Right lung (tissue), 10 donors: ENCODE measurements at places on chromosomes 7 and 10.

- DNase-seq: no peak
Observed at GRCh38 chr7:133652547-133652946, 399.7 kb downstream of the EXOC4 start.

DNA sequence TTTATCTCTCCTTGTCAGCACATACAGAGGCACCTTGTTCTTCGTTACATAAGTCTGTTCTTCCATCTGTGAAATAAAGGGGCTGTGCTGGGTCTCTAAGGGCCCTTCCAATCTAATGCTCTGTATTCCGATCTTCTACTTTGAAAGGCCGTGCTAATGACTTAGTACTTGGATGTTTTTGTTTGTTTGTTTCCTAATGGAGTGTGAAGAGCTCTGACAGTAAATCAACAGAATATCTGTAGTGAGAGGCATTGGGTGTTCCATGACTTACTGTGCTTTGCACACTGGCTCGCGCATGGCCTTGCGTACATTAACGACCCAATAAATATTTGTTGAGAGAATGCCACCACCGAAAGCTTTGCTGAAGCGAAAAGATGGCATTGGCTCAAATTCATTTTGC is 162.1 kb downstream of the CHN2 start:
- peak; percentile 33 for DNase-seq

- DNase-seq: no peak
Observed at GRCh38 chr7:135771961-135772638, 23.5 kb upstream of the FAM180A start.

- DNase-seq: no peak
Observed at GRCh38 chr7:101594790-101595189, 34.3 kb downstream of the MYL10 start.

DNA sequence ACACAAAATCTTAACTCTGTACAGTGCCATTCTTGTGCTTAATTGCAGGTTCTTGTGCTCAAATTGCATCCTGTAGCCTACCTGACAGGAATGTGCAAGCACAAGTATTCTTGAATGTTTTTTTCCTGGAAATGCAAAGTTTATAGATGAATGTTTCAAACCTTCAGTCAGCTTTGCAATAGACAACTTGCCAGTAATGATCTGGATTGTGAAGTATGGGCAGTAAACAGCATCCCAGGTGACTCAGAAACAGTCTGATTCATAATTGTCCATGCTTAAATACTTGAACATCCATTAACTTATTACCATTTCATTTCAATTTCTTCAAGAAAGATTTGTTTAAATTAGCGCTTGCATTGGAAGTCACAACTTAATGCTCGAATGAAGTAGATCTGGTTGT is 347.2 kb downstream of the SDK1 start:
- DNase-seq: no peak
